NCI-H2171 treated with DMSO at 0.1 percent for 48 hours (cell line): ENCODE measurements at places on chromosomes 6 and 20.
A peak's percentile ranks its signal among the peaks of the same experiment; 100 is the strongest.

DNA sequence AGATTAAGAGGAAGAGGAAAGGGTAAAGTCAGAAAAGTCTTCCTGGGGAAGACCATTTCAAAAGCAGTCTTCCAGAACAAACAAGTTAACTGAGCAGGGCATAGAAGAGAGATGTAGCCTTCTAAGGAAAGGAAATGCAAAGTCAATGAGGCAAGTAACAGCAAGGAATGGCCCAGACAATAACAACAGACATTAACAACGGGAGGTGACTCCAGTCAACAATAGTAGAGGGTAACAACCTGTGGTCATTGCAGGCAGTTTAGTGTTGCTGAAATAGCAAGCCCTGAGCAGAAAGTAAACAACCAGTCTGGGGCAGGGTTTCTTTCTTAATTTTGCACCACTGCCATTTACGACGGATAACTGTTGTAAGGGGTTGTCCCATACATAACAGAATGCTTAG, 2.1 kb downstream of the MDN1 start:
- DNase-seq = no peak

DNA sequence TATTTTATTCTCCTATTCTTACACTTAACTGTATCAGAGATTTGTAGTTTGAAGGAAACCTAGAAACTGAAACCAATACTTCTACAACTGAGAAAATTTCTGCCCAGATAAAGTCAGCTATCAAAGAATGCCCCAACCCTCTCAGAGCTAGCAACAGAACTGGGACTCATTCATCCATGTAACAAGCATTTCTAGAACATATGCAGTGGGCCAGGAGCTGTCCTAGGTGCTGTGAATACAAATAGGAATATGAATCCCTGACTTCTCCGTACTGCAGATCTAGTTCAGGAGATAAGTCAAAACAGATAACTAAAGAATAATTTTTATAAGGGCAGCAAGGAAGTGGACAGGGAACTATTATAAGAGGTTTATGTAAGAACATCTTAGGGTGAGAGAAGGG, 654.1 kb upstream of the NOX3 start:
- DNase-seq = peak; percentile 20

DNA sequence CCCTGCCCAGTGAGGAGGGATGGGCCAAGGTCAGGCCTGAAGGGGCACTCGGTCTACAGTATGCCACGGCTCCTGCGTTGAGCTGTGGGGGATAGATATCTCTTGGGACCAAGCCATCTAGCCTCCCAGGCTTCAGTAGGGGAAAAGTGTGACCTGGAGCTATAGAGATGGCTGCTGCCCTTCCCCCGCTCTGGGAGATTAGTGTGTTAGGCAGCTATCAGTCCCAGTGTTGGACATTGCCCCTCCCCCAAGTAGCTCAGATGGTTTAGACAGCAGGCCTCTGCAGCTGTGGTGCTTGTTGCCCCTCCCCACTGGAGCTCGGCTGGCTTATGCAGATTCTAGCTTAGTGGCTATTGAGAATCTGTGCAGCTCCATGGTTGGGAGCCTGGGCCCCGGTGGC, 56.8 kb downstream of the KHDRBS2 start:
- DNase-seq = no peak

GRCh38 chr20:46627234-46627633, 24.0 kb downstream of the SLC13A3 start:
- no peak for DNase-seq

- peak; percentile 59 for DNase-seq
Observed at GRCh38 chr6:41581381-41581991, 35.3 kb downstream of the FOXP4 start.

DNA sequence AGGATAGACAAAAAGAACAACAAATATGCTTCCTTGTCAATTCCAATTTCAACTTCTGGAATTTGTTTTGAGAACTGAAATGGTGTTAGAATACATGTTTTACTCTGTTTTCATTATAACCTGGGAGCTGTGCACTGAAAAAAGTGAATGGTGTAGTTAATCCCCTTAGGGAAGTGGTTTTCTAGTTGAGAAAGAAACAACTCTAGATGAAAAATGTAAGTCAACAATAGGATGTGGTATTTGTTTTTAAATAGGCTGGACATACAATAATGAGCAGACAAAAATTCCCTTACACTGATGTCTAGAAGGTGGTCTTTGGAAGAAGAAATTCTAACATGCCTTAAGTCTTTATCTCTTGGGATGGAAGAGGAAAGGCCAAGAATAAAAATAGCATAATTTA, 59.9 kb upstream of the TINAG start:
- DNase-seq = no peak

DNA sequence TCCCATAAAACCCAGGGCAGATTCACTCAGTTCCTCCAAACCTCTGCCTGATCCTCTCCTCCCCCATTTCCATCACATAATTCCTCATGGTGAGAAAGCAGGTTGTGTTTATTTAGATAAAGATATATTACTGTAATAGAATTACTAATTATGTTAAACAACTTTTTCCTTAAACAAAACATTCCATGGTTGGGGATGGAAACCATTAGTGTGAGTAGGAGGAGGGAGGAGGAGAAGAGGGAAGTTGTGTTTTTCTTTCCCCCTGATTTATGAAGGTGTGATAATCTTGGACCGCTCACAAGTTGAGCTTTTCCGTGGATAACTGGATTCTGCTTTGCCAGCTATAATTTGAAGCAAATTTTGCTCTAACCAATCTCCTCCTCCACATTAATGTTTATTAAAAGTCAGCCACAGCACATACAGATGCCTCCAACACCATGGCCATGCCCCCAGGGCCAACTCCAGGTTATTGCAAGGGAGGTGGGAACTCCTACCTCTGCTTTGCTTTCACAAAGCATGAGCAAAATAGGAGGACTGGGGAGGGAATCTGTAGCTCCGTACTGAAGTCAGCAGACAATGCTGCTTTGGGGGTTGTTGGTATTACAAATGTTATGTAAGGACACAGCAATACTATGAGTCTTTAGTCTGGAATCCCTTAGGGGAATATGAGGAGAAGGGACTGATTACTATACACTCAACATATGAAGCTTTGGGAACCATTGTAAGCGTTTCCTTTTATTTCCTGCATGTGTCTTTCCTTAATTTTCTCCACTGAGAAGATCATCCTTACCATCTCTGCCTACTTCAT, 542.0 kb downstream of the DHX35 start:
- no peak for DNase-seq

- DNase-seq = no peak
Observed at GRCh38 chr20:58131151-58131550, 97.3 kb downstream of the ANKRD60 start.

GRCh38 chr20:24146231-24146634, 157.7 kb upstream of the GGTLC1 start:
- no peak for DNase-seq

- DNase-seq = no peak
Observed at GRCh38 chr6:43803783-43804549, 34.0 kb downstream of the VEGFA start.

DNA sequence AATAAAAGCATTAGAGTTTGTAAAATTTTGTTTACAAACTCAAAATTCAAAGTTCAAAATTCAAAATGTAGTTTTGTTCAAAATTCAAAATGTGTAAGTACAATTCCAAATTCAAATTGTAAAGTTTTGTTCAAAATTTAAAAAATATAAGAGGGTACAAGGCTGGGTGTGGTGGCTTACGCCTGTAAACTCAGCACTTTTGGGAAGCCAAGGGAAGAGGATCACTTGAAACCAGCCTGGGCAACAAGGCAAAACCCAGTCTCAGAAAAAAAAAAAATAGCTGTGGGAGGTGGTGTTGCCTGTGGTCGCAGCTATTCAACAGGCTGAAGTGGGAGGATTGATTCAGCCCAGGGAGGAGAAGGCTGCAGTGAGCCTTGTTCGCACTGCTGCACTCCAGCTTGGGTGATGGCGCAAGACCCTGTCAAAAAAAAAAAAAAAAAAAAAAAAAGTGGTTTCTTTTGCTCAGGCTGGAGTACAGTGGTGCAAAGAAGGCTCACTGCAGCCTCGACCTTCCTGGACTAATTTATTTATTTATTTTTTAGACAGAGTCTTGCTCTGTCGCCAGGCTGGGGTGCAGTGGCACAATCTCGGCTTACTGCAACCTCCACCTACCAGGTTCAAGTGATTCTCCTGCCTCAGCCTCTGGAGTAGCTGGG, 5.4 kb upstream of the ZBTB12 start:
- peak; percentile 62 for DNase-seq

- DNase-seq = no peak
Observed at GRCh38 chr6:43789447-43789846, 19.4 kb downstream of the VEGFA start.

DNA sequence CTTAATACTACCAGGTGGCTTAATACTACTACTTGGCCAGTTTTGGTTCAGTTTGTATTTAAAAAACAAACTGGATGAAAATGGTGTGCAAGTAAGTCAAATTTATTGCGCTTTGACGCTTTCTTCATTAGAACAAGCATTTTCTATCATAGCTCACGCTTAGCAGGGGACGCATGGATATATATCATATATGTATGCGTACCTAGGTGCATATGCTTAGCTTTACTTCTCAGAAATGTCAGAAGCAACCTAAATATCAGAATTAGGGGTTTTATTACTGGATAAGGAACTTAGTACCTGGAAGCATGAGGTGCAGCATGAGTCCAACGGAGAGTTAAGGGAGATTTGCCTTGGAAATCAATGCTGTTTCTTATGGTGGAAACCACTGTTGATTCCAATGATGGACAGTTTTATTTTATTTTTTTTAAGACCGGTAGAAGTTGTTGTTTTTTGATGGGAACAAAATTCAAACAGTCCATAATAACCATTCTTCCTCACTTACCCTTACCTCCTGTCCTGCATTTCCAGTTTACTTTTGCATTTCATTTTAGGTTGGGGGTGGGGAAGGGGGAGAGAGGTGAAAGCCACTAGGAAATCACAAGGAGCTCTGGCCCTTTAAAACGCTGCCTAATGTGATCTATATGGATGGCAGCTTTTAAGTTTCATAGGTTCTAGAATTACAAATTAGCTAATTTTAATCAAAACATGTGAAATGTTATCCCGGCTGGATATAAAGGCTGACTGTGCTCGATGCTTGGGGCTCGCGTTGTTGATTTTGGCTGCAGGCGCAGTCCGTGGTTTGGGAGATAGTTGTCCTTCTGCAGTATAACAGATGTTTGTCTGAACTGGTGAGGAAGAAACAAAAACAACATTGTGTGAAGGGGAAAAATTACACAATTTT, 2.1 kb downstream of the SOBP start:
- DNase-seq = peak; percentile 26

GRCh38 chr6:98828211-98828788, 6.1 kb upstream of the POU3F2 start:
- no peak for DNase-seq

DNA sequence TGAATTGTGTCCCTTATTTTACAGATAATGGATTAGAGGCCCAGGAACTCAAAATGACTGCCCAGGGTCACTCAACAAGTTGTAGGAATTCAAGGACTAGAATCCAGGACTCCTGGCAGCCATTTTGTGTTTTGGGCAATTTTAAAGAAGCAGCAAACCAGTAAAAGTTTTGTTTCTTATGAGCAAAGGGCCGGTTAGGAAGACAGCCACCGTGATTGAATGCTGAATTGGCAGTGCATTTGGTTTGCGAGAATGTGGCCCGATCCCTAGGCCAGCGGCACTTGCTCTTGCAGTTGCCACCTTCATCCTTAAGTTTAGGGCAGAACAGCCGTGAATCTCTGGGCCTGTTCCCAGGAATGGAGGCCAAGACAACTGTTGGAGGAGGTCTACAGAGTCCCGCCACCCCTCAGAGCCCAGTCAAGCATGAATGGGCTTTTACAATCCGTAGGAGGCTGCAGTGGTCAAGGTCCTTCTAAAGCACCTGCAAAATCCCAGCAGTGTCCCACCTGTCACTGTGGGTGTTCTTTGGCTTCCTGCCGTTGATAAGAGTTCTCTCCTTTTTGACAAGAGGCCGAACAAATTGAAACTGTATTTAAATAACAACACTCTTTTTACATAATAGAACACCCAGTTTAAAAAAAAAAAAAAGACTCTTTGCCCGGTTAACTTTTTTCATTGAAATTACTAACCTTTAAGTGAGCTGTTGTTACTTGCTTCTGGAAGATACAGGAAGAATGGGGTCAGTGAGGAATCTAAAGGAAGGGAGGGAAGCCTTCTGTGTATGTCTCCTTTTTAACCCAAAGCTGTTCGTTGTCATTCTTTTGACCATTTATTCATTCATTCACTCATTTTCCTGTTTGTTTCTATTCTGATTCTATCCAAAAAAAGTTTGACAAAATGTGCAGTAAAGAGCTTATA, 68.7 kb downstream of the PHACTR2 start:
- DNase-seq = no peak

DNA sequence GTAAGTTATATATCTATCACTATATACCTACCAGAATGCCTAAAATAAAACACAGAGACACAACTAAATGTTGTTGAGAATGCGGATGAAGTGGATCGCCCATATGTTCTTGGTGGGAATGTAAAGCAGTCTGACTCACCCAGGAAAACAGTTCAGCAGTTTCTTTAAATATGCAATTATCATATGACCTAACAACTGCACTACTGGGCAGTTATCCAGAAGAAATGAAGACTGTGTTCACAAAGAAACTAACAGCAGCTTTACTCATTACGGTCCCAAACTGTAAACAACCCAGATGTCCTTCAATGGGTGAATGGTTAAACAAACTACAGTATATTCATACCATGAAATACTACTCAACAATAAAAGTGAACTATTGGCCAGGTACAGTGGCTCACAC, 14.3 kb upstream of the ZC3H12D start:
- peak; percentile 58 for DNase-seq

GRCh38 chr20:684676-685319, 9.2 kb upstream of the SCRT2 start:
- DNase-seq = no peak

DNA sequence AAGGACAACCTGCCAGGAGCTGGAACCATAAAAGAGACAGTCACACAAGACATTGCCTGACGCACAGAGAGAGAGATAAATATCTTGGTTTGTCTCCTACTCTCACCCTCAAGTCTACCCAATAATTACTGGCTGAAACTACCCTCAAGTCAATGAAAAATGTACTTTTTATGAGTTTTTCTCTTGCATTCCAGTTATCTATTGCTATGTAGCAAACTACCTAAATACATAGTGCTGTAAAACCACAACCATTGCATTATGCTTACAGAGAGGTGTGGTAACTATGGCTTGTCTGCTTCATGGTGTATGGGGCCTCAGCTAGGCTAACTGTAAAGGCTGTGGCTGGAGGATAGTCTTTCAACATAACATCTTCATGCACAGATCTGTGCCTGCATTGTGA, 247.8 kb downstream of the HAO1 start:
- no peak for DNase-seq

DNA sequence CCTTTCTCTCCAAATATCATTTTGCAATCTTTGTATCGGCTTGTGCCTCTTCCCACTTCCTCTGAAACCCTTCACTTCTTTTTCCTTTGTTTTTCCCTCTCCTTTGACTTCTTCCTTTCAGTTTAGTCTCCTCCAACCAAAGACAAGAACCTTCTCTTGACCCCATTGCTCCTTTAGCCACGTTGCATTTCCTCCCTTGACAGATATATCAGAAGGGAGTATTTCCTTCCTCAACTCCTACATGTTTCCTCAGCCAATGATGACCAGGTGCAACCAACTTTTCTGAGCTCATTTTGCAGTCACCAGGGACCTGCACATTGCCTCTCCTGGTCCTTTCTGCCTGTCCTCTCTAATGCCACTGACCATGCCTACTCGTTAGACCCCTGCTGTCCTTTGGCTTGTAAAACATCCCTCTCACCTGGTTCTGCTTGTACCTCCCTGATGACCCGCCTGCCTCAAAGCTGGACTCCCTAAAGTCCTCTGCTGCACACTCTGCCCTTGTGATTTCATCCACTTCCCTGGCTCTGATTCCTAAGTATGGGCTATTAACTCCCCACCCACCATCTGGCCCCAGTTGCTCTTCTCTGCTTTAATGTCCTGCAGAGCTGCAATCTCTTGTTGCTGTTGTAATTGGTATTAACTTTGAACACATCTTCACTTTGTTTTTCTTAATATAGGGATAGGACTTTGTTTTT, 27.4 kb downstream of the SLC22A16 start:
- no peak for DNase-seq

GRCh38 chr6:98641949-98642719, 192.2 kb upstream of the POU3F2 start:
- DNase-seq = no peak
